ENCODE measurements at places on chromosomes 5 and 9. TPM values are rescaled to one million over a fixed set of nuclear protein-coding genes. Genes with fewer than 3 reads are reported as not detected.

ENHO gene
- 1.9 TPM for total RNA-seq

ECSCR gene
- total RNA-seq, result not detected

TCERG1 gene
- 55.6 TPM for total RNA-seq

SCGB3A2 gene
- total RNA-seq, result not detected

ZFAND5 gene
- total RNA-seq, result 334 TPM

RMI1 gene
- 14.8 TPM for total RNA-seq

TEK gene
- 0.18 TPM for total RNA-seq

SPINK4 gene
- not detected for total RNA-seq
